ENCODE measurements at places on chromosomes 7 and 10.
A peak's percentile ranks its signal among the peaks of the same experiment; 100 is the strongest.

- DNase-seq, result no peak
Observed at GRCh38 chr10:29617880-29618340, 16.9 kb downstream of the SVIL start.

DNA sequence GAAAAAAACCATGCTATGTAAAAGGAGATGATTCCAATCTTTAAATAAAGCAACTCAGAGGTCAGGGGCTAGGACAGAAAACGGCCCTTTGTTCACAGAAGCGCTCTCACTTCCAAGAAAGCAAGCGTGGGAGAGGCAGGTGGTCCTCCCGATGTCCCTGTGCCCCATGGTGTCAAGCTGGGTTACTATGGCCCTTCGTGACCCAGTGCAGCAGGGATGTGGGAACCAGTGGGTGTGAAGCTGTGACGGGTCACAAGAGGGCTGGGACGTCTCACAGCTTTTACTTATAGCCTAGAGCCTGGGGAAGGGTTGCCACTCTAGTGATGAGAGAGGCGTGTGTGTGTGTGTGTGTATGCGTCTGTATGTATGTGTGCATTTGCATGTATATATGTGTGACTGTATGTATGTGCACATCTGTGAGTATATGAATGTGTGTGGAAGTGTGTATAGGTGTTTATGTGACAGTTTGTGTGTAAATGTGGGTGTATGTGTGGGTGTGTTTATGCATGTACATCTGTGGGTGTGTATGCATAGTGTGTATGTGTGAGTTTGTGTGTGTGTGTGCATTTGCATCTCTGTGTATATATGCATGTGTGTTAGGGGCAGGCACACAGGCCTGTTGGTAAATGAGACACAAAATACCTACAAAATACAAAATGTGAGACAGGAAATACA, 25.2 kb downstream of the HTRA1 start:
- no peak for DNase-seq

- DNase-seq, result no peak
Observed at GRCh38 chr7:131482800-131483199, 73.6 kb downstream of the PODXL start.

DNA sequence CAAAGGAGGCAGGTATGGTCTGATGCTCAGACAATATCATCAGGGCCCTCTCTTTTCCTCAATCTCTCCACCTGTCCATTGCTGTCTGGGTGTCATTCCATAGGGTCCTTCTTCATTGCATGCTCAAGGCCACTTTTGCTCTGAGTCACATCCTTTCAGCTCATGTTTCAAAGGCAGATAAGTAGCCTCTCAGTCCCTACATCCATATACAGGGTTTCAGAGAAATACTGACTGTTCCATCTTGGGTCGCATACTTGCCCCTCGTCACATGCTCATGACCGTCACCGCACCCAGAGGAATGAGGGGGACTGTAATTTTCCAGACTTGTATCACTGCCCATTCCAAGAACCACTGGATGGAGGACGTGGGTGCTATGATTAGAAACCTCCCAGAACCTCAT, 93.4 kb downstream of the FAM107B start:
- no peak for DNase-seq

GRCh38 chr7:148866362-148866761, 17.7 kb downstream of the EZH2 start:
- no peak for DNase-seq

GRCh38 chr10:132135053-132135872, 51.5 kb upstream of the DPYSL4 start:
- no peak for DNase-seq

DNA sequence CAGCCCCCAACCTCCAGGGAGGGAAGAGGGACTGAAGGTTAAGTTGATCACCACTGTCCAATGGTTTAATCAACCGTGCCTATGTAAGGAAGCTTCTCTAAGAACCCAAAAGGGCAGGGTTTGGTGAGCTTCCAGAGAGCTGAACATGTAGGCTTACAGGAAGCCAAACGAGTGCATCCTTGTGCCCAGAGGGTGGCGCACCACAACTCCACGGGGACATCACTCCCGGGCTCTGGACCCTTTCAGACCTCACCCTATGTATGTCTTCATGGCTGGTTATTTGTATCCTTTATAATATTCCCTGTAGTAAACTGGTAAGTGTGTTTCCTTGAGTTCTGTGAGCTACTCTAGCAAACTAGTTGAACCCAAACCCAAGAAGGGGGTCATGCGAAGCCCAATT, 11.5 kb upstream of the NFKB2 start:
- DNase-seq, result peak; percentile 57

DNA sequence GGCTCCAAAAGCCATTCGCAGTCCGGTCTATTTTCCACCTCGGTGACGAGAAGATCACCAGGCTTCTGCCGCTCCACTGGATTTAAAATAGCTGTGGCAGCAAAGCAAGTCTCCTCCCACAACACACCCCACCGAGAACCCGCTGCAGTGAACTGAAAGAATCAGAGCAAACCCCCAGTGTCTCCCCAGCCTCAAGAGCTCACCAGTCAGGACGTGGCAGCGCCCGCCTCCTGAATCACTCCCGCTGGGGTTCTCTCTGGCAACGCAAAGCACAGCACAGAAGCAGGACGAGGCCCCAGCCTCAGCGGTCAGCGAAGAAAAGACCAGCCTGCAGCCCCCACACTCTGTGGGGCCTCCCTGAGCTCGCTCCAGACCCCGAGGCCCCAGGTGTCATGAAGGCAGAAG, 126.1 kb upstream of the PPP2R2D start:
- DNase-seq, result no peak

- DNase-seq, result no peak
Observed at GRCh38 chr10:21203473-21204107, 306.5 kb upstream of the NEBL start.

- no peak for DNase-seq
Observed at GRCh38 chr10:35215107-35215506, 88.5 kb downstream of the CREM start.

GRCh38 chr7:134327896-134328295, 11.2 kb upstream of the SLC35B4 start:
- DNase-seq, result peak; percentile 86

GRCh38 chr7:49800031-49800430, 26.6 kb downstream of the VWC2 start:
- DNase-seq, result no peak

DNA sequence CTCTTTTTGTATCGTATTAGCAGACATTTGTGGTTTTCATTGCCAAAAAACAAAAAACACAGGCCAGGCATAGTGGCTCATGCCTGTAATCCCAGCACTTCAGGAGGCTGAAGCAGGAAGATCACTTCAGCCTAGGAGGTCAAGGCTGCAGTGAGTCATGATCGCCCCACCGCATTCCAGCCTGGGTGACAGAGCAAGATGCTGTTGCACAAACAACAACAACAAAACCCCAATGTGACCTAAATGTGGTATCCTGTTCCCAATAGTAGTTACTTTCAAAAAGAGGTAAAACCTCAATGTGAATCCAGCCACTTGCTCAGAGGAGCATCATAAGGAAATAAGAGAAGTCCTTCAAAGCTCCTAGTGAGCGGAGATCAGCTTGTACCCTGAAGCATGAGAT, 45.8 kb upstream of the SKAP2 start:
- DNase-seq, result peak; percentile 68

GRCh38 chr7:50202052-50202555, 102.4 kb upstream of the IKZF1 start:
- no peak for DNase-seq

- peak; percentile 20 for DNase-seq
Observed at GRCh38 chr10:97737770-97738265, 890 bp downstream of the ZFYVE27 start.

GRCh38 chr7:158358926-158359645, 228.5 kb downstream of the PTPRN2 start:
- no peak for DNase-seq

DNA sequence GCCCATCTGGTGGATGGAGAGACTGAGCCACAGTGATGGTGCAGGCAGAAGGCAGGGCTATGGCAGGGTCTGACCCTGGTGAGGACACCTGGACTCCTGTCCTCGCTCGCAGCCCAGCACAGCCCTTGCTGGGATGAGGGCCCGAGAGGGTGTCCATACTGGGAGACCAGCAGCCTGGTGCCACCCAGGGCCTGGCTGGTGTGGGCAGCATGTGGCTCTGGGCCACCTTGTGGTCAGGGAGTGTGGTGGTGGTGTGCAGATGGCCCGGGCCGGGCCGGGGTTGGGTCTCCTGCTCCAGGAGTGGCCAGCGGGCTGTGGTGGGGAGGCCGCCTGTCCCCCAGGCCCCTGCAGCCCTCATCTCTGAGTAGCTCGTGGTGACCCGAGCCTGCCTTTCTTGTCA, 14.9 kb downstream of the ADCY1 start:
- DNase-seq, result no peak

DNA sequence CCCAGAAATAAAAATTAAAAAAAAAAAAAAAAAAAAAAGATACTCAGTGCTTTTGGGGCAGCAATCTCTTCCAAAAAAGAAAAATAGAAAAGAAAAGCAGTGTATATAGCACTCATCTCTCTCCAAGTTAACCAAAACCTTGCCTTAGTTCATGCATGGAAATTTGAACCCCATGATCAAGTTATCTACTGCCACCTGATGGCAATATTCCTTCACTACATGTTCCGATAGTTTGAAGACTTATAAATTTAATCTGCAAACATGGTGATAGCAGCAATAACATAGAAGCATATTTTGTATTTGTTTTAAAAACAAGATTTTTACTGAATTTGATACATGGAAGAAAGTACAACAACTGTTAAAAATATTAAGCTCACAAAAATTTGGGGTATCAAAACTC, 48.6 kb upstream of the SLIT1 start:
- peak; percentile 74 for DNase-seq

DNA sequence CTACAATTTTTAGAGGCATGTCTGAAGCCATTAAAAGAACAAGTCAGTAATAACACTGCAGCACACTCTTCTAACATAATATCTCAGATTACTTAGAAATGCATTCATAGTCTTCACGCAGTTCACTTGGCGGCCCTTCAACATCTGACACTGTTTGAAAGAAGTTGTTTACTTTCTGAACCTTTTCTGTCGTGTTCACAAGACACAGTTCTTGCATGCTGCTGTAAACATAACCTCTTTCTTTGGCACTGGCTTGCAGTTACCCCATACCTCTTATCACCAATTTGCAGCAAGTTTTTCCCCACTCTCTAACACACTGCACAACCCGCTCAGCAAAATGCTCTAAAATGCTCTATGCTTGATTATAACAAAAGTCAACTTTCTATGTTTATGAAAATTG, 12.0 kb downstream of the PIP4K2A start:
- no peak for DNase-seq

GRCh38 chr10:114276671-114277070, 37.6 kb downstream of the VWA2 start:
- DNase-seq, result no peak

GRCh38 chr10:123278445-123278844, 124.2 kb downstream of the BUB3 start:
- no peak for DNase-seq

- no peak for DNase-seq
Observed at GRCh38 chr7:15476531-15476918, 85.3 kb downstream of the AGMO start.

DNA sequence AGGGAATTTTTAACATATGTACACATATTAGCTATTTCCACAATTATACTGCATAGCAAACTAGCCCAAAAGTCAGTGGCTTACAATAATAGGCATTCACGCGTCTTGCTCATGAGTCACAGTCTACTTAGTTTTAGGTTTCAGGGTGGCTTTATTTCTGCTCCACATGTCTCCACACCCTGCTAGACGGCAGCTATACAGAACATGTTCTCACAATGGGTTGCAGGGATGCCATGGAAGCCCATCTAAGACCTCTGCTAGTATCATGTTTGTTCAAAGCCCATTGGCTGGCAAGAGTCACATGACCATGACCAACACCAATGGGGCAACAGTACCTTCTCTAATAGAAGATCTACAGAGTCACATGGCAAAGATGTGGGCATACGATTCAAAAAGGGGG, 96.3 kb upstream of the NEBL start:
- DNase-seq, result no peak

GRCh38 chr7:50584793-50585408, 19.7 kb upstream of the DDC start:
- DNase-seq, result no peak

DNA sequence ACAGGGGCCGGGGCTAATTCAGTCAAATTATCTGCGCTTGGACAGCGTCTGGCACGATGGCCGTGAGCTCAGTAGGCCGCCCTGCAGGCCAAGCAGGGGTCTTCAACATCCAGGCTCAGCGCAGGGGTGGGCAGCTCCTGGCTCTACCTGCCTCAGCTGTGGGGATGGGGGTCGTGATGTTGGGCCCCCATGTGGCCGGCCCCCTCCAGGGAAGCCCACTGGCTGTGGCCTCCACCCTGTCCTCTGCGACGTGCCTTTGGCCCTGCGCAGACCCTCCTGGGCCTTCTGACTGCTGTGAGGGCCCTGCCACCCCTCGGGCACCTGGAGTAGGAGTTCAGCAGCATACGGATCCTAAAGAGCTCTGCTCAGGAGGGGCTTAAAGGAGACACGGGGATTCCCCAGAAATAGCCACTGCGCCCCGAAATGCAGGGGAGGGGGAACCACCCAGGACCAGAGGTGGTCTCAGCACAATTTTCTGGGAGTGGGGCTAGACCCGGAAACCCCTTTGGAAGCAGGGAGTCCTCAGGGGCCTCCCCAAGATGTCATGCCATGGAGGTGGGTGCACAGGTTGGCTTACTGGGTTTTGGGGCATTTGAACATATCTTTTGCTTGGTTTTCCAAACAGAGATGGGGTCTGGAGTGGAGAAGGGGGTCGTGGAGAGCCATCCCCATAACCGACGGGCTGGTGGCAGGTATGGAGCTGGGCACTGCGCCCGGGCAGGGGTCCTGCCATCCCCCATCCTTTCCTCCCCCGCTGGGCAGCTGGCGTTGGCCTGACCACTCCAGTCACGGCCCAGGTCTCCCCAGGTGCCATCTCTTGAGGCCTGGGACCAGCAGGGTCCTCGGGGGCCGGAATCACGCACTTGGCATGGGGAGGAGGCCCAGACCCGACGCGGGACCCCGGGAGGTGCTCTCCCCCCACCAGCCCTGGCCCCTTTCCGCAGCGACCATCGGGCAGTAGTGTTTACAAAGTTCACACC, 4.0 kb upstream of the ADAP1 start:
- no peak for DNase-seq

- DNase-seq, result peak; percentile 35
Observed at GRCh38 chr7:27608776-27609495, 53.7 kb downstream of the HIBADH start.

- no peak for DNase-seq
Observed at GRCh38 chr10:113063043-113063967, 113.3 kb downstream of the TCF7L2 start.

DNA sequence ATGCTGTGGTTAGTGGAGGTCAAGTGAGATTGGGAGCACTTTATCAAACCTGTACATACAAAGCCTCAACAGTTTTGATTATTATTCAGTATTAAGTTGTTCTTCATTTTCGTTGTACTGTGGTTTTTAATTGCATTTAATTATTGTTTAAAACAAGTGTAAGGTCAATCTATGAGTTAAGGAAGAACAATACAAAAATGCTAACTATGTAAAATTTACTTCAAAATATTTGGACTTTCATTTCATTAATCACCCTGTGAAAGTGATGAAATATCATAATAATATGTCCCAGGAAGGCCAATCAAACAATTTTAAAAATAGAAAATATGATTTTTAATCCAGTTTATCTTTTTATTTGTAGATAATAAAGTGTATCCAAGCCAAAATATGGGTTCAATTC, 13.6 kb upstream of the NDUFA5 start:
- no peak for DNase-seq

GRCh38 chr7:45174966-45175765, 17.6 kb downstream of the RAMP3 start:
- DNase-seq, result no peak

- DNase-seq, result no peak
Observed at GRCh38 chr10:44010873-44011602, 362.4 kb upstream of the ZNF32 start.

GRCh38 chr10:37619336-37619735, 238.1 kb downstream of the ZNF248 start:
- no peak for DNase-seq

Data from NB4 (cell line).